Activated B cell treated with CpG ODN at 0.5 μM for 24 hours (primary cell): ENCODE measurements at places on chromosomes 1 and 21. TPM values are rescaled to one million over a fixed set of nuclear protein-coding genes. Genes with fewer than 3 reads are reported as not detected.

DNA sequence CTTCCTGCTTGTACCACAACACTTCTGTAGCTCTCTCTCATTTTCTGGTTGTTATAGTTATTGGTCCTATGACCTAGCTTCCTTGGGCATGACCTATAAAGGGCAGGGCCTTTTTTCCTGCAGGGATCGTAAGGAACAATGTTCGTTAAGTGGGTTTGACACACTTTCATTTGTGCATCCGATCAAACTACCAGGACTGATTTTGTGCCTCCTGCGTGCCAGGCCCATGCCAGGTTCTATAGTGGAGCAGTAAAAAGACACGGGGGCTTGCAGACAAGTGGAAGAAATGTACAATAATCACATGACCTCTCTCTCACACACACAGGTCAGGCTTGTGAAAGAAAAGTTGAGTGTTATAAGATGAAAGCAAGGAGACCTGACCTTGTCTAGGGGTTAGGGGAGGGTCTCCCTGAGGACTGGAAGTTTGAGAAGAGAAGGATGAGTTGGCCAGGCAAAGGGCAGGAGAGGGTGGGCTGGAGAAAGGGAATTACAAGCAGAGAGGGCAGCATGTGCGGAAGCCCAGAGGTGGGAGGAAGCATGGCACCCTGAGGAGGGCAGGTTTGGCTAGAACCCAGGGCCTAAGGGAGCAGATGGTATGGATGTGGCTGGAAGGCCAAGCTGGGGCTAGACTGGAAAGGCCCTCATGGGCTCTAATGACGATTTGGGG is 145.4 kb downstream of the GRIK3 start:
- peaks cover 18% of the 10 kb centered on the region for H3K27me3 ChIP-seq
- no peak overlapping the region for H3K4me3 ChIP-seq
- no peaks in the 10 kb centered on the region for H3K4me1 ChIP-seq
- DNase-seq = no peak
- no peaks in the 10 kb centered on the region for H3K36me3 ChIP-seq

The SMCP gene
- total RNA-seq = not detected in 2 replicates

GRCh38 chr1:212119397-212119837 is 83.9 kb downstream of the DTL start:
- DNase-seq = no peak
- no peaks in the 10 kb centered on the region for H3K36me3 ChIP-seq
- H3K4me3 ChIP-seq = no peak overlapping the region
- no peaks in the 10 kb centered on the region for H3K27me3 ChIP-seq
- H3K27ac ChIP-seq = no peak overlapping the region

The PLXNA2 gene
- 0.39 and 0.82 TPM in 2 replicates for total RNA-seq

DNA sequence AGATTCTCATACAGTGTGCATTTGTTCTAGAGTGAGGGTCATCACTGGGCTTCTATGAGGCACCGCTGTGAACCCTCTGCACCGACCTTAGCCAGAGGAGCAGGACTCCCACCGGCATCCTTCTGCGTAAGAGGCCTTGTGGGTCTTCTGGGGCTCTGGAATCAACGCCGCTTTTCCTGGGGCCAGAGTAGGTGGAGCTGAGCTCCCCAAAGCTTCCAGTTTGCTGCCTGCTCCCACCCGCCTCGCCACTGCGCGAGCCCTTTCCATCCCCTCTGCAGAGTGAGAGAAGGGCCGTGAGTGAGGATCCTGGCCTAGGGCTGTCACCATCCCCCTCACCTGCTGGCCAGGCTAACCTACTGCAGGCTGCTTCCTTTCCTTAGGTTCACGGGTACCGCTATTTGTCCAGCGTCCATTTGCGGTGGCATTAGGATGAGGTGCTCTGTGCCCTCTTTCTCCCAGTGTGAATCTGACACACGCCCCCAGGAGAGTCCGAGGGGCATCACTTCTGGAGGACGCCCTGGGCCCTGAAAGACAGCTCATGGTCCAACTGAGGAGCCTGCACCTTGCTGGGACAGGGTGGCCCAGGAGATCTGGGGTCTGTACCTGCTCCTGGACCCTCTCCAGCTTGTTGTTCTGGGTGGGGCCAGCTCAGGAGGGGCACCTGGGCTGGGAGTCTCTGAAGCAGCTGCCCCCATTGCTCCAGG is 36.2 kb downstream of the UMODL1 start:
- H3K4me3 ChIP-seq = no peak overlapping the region
- no peaks in the 10 kb centered on the region for H3K27me3 ChIP-seq
- H3K36me3 ChIP-seq = no peaks in the 10 kb centered on the region

- H3K4me3 ChIP-seq = no peak overlapping the region
- H3K4me1 ChIP-seq = peaks cover 6% of the 10 kb centered on the region
- no peak overlapping the region for H3K27ac ChIP-seq
- peaks cover 56% of the 10 kb centered on the region for H3K36me3 ChIP-seq
- no peak for DNase-seq
Observed at GRCh38 chr1:112605633-112606327, 13.2 kb downstream of the ST7L start.

- DNase-seq = no peak
- no peaks in the 10 kb centered on the region for H3K27me3 ChIP-seq
- H3K4me3 ChIP-seq = no peak overlapping the region
- no peaks in the 10 kb centered on the region for H3K36me3 ChIP-seq
- no peak overlapping the region for H3K27ac ChIP-seq
- no peaks in the 10 kb centered on the region for H3K4me1 ChIP-seq
Observed at GRCh38 chr1:216576234-216576937, 146.8 kb downstream of the ESRRG start.

DNA sequence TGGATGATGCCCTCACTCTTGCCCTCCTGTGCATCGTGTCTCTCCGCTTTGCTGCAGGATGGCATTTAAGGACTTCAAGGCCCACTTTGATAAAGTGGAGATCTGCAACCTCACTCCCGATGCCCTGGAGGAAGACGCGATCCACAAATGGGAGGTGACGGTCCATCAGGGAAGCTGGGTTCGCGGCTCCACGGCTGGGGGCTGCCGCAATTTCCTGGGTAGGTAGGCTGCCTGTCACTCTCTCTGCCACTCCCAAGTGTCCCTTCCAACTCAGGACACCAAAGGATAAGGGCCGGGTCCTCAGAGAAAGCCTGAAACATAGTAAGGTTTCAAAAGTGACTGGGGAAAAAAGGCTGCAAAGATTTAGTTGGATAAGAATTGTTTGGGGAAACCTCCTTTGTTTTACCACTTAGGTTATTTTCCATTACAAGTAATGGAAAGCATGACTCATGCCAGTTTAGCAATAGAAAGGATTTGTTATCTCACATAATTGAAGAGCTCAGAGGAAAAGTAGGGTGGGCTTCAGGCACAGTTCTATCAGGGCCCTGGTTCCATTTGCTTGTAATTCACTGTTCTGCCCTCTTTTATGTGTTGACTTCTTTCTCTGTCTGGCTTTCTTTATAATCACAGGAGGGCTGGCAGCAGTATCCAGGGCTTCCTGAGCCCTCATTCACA is 31.9 kb downstream of the CAPN9 start:
- no peak for DNase-seq
- H3K27me3 ChIP-seq = peaks cover 12% of the 10 kb centered on the region
- H3K4me1 ChIP-seq = no peaks in the 10 kb centered on the region
- H3K4me3 ChIP-seq = no peak overlapping the region

The RGS13 gene
- 0.49 and 0.60 TPM in 2 replicates for total RNA-seq

The KIF14 gene
- 0.27 and 0.38 TPM in 2 replicates for total RNA-seq
